Activated CD8-positive, alpha-beta memory T cell treated with anti-CD3 and anti-CD28 coated beads for 1 hour (primary cell): ENCODE measurements at places on chromosomes 13 and 19.

GRCh38 chr13:39588384-39588783, 14.6 kb downstream of the LHFPL6 start:
- DNase-seq: no peak

DNA sequence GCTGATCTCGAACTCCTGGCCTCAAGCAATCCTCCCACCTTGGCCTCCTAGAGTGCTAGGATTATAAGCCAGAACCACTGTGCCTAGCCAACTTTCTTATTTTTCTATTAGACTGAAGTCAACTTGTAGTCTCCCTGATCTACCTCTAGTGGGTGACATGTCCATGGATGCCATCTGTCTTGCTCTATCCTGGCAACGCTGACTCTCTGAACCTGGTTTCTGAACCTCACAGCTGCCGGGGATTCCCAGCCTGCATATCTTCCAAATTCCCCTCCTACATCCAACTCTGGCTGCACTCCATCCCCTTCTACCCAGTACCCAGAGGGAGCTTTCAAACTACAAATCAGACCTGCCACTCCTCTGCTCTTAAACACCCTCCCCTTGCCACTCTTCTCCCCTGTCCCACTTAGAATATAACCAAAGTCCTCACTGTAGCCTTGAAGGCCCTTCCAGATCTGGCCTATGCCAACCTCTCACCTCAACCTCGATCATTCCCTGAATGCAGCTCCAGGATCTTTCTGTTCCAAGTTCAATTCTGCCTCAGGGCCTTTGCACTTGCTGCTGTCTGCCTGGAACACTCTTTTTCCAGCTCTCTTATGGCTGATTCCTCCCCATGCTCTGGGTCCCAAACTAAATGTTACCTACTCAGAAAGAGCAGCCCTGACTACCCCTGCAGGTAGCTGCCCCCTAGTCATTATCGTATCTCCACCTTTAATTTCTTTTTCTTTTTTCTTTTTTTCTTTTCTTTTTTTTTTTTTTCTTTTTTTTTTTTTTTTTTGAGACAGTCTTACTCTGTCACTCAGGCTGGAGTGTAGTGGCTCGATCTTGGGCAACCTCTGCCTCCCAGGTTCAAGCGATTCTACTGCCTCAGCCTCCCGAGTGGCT, 2.2 kb downstream of the CLIP3 start:
- DNase-seq: no peak

- DNase-seq: no peak
These were observed 99.6 kb upstream of the NBEA start for GRCh38 chr13:34842466-34842865.

DNA sequence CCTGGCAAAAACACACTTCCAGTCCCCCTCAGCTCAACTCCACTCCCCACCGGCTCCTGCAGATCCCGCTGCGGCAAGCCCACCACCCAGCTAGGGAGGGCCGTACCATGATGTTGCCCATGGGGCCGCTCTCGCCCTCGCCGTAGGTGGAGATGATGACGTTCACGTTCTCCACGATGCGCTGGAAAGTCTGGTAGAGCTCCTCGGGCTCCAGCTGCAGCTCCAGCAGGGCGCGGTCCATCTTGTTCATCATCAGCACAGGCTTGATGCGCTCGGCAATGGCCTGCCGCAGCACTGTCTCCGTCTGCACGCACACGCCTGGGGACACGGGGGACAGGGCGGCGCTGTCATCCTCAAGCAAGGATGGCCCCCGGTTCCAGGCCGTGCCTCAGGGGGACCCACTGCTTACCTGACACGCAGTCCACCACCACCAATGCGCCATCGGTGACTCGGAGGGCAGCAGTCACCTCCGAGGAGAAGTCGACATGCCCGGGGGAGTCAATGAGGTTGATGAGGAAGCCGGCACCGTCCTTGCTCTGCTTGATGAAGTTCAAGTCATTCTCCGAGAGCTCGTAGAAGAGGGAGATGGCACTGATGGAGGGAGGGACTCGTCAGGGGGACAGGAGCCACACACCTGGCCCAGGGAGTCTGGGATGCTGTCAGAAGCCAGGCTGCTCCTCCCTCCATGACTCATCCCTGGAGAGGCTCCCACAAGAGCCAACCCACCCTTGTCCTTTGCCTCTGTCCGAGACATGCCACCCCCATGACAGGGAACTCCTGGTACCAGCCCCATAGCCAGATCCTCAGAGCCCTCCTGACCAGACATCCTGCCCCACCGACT, 2.3 kb downstream of the EEF2 start:
- DNase-seq: no peak

- no peak for DNase-seq
These were observed 235.4 kb downstream of the PCDH20 start for GRCh38 chr13:61180234-61180633.

- DNase-seq: no peak
These were observed 7.6 kb downstream of the TMEM59L start for GRCh38 chr19:18620311-18620710.

DNA sequence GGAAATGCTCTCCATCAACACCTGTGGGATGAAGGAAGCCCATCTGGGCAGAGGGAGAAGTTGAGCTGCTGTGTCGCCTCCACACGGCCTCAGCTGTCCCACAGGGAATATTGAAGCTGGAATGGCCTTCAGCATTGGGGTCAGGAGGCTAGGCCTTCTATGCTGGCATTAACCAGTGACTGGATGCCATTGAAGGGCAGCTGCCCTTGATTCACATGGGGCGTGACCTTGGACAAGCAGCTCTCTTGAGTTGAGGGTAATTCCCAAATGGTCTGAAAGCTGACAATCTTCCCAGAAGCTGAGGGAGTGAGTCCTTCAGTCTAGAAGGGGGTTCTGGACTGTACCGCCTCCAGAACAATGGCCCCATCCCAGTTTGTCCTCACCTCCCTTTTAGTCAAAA, 6.7 kb downstream of the BCL3 start:
- DNase-seq: no peak

GRCh38 chr19:49939721-49940481, 10.6 kb upstream of the NUP62 start:
- DNase-seq: no peak

GRCh38 chr13:97878431-97879375, 74.8 kb upstream of the IPO5 start:
- DNase-seq: no peak

- no peak for DNase-seq
These were observed 9.3 kb upstream of the NALCN start for GRCh38 chr13:101425623-101426022.
